ENCODE measurements at places on chromosomes 11 and 22. TPM values are rescaled to one million over a fixed set of nuclear protein-coding genes. Genes with fewer than 3 reads are reported as not detected.

GRCh38 chr22:26753125-26753862 is 95.9 kb downstream of the MIAT start:
- DNase-seq = no peak

GRCh38 chr11:30855383-30856006 is 269.3 kb upstream of the MPPED2 start:
- DNase-seq = no peak

DNA sequence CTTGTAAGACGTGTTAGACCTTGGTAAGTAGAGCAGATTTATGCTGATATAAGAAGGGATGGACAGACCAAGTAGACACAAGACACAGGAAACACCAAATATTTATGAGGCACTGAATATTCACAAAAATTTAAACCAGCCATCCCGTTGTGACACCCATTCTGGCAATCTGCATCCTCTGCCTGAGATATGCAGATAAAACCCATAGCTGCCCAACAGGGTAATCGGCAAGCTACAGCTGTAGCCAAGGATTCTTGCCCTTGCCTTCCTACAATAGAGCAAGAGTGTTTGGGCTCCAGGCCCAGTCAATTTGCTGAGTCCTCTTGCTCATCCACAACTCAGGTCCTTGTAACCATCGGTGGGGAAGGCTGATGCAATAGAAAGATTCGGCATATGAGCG is 18.5 kb upstream of the MPZL2 start:
- DNase-seq = no peak

GRCh38 chr22:32205974-32206773 is 1.3 kb upstream of the RFPL2 start:
- DNase-seq = no peak

DNA sequence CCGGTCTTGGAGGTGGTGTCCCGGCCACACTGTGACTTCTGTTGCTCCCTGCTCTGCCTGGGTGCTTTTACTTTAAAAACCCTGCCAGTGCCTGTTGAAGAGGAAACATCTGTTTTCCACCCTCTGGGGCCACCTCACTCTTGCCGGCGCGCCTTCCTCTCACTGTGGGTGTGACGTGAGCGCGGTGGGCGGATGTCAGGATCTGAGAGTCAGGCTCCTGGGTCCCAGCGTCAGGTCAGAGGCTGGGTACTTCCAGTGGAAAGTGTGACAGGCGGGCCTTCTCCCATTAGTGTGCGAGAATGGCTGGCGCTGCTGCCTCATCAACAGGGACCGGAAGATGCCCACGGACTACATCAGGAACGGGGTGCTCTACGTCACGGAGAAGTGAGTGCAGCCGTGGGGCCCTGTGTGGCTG is 54.2 kb downstream of the GRAMD4 start:
- no peak for DNase-seq

- DNase-seq = no peak
These were observed 9.0 kb downstream of the RPL27A start for GRCh38 chr11:8691601-8692000.

GRCh38 chr11:47306484-47306844 is 36.5 kb downstream of the MADD start:
- DNase-seq = no peak

GRCh38 chr11:57135020-57135751 is 46.6 kb upstream of the LRRC55 start:
- no peak for DNase-seq

- no peak for DNase-seq
These were observed 76.3 kb upstream of the IGLL5 start for GRCh38 chr22:22811016-22812009.

DNA sequence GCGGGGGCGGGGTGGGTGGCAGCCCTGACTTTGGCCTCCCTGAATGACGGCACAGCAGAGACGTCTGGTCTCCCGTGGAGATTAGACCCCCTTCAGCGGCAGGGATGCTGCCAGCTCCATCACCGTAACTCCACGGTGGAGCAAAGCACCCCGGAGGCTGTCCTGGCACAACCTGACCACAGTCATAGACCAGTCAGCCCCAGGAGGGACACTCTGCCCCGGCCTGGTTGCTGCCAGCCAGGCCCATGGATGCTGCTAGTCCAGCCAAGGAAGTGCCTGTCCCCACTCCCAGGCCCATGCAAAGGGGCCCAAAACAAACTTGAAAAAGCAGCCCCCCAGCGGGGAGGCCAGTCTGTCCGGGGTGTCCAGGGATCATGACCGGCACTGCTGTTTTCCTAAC is 11.5 kb upstream of the ANO1 start:
- DNase-seq = no peak

DNA sequence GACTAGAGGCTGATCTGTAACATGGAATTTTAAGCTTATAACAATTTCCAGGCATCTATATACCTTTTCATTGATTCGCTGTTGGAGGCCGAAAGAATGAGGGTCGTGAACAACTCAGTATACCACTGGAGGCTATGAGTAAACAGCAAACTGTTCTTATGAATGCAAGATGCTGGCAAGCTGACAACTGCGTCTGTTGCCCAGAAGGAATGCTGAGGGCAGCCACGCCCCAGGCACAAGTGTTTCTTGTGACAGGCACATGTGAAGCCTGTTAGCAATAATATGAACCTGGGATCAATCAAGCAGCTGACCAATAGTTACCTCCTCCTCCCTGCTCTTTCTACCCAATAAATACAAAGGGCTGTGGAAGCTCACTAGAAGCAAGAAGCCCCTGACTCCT is 15.3 kb downstream of the RTCB start:
- DNase-seq = no peak

DNA sequence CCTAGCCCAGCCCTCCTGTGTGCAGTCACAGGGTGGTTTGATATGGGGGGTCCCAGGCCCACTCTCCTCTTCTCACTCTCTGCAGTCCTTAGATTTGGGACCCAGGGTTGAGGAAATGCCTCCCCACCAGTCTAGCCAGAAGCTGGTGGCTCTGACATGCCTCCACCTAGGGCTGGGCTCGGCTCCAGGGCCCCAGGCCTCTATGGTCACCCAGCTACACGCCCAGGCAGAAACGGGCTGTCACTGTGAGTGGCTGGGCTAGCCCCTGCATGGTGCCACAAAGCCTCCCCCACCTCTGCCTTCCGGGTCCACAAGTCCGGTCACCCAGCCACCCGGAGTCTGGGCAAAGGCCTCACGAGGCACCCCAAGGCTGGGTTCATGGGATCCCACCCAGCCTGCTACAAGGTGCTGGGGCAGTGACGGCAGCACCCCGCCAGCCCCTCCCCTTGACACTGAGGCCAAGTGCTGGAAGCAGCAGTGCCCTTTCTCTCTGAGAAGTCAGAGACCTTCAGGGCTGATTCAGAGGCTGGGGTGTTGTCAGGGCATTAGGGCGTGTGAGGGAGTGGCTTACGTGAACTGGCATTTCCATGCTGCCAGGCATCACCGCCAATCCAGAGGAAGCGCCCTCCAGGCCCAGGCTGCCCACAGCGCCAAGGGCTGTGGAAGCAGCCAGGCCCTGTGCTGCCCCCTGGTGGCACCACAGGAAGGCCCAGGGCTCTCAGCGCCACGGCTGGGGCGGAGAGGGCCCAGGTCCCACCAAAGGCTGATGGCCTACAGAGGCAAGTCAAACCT is 638 bp upstream of the PITPNM1 start:
- peak; percentile 98 for DNase-seq

DNA sequence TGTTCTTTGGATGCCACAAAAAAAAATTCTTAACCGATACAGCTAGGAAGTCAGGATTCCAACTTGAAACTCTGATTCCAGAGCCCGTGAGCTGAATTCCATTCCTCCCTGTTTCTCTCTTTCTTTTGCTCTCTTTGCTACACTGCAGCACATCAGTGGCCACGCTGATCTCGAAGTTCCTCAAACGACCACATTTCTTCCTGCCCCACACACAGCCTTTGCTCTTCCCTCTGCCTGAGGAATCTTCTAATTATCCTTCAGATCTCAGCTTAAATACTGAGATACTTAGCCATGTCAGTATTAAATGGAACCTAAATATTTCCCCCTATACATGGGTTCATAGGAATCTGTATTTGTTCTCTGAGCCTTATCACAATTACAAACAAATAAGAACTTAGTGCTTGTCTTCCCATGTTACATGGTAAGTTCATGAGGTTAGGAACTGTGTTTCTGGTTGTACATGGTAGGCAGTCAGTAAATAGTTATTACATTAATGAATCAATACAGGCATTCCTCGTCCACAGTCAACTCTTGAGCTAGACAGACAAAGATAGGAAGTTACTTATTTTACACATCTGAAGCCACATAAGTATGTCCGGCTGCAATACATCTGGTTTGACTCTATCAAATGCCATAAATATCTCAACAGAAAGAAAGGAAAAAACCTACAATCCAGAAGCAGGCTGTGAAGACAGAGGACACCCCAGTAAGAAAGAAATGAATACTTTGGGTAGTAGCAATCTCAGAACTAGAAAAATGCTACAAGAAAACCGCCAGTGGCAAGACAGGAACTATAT is 86.6 kb downstream of the MAML2 start:
- no peak for DNase-seq

GGTLC3 gene
- not detected for total RNA-seq

SLC5A12 gene
- total RNA-seq = not detected

APOBEC3H gene
- not detected for total RNA-seq

KREMEN1 gene
- 3.7 TPM for total RNA-seq

OR8G5 gene
- not detected for total RNA-seq

MMP10 gene
- not detected for total RNA-seq

MMP27 gene
- total RNA-seq = not detected

TRIM34 gene
- 13.2 TPM for total RNA-seq

CEND1 gene
- not detected for total RNA-seq

OR8U1 gene
- total RNA-seq = not detected
